Germinal center (tissue), 1 donor: ENCODE measurements at places on chromosomes 2 and 18.

- DNase-seq: no peak
Measured at GRCh38 chr2:105598829-105599698, 145.6 kb upstream of the NCK2 start.

- DNase-seq: no peak
Measured at GRCh38 chr2:91477731-91478672, 2786.5 kb downstream of the RPIA start.

DNA sequence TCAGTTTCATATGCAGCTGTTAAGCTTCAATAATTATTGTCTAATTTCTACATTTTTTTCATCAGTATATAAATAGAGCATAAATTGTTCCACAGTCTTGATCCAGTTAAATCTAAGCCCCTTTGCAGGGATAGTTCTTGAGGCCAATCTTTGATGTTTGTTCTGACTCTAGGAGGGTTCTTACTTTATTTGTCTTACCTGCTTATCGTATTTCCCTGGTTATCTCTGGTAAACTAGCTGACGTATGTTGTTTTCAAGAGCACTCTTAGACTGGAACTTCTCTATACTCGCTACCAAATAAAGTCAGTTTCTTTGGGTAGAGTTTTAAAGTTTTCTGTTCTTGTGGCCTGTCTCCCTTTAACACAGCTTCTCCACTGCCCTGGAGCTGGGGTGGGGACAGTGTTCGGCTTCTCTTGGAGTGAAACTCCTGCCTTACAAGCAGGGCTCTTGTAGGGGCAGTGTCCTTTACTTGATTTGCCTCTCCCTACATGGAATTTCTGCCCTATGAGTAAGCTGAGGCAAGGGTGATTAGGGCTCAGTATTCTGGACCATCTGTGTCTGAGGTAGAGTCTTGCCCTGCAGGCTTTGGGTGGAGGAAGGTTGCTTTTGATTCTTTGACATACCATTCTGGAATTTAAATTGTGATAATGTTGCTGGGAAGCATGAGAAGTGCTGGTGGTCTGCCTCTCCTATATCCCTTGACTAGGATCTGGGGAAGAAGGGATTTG lies 90.3 kb downstream of the PTPN4 start:
- no peak for DNase-seq

- DNase-seq: no peak
Measured at GRCh38 chr2:72843301-72843700, 17.5 kb upstream of the EXOC6B start.

- no peak for DNase-seq
Measured at GRCh38 chr18:48646976-48647375, 108.1 kb downstream of the CTIF start.

- DNase-seq: no peak
Measured at GRCh38 chr2:127694986-127695385, 6.3 kb upstream of the SFT2D3 start.

DNA sequence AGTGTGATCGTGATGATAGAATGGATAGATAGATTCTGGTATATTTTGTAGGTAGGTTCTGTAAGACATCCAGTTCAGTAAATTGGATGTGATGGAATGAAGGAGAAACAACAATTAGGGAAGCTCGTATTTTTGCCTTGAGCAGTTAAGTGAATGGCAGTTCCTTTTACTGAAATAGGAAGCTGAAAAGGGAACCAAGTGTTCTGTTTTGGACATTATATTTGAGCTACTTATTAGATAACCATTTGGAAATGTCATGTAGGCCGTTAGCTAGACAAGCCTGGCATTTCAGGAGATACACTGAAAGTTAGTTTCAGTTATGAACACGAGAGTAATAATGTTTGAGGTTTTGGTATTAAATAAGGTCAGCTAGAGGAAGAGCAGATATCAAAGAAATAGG lies 41.5 kb downstream of the MARCHF7 start:
- DNase-seq: no peak

GRCh38 chr2:25473758-25474340 lies 132.1 kb upstream of the DNMT3A start:
- DNase-seq: no peak

GRCh38 chr2:163373496-163373895 lies 362.3 kb downstream of the FIGN start:
- no peak for DNase-seq

GRCh38 chr2:51297488-51297887 lies 265.6 kb upstream of the NRXN1 start:
- no peak for DNase-seq

- no peak for DNase-seq
Measured at GRCh38 chr18:23943903-23944624, 70.5 kb upstream of the TTC39C start.

GRCh38 chr2:95272299-95272751 lies 1.9 kb upstream of the PROM2 start:
- no peak for DNase-seq

DNA sequence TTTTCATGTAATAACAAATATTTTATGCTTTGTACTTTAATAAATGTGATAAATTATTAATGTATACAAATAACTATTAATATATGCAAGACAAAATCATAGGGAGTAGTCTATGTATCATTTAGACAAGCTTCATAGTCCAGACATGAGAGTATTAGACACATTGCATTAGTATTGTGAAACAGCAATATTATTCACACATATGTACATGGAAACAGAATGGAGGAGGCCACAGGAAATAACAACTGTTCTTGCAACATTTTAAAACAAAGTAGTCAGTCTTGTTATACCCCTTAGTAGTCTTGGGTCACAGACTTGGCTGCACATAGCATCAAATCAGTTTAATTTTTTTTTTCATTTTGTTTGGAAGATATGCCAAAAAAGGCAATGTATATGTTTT lies 15.8 kb downstream of the DSC1 start:
- no peak for DNase-seq

GRCh38 chr2:149061133-149061745 lies 22.7 kb downstream of the LYPD6B start:
- DNase-seq: no peak

DNA sequence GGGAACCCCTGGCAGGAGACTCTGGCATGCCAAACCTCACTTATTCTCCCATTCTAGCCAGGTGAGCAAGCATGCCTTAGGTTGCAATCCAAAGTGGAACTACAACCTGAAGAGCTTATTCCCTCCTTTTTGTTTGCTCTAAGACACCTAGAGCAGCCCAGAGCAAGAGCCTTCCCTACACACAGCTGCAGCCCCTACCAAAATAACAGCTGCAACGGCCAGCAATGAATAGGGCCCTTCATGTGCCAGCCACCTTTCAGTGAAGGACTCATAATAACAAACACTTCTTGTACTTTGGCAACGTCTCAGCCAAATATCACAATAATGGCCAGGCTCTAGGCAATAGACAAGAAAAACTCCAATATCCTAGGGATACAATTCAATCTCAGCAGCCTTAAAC lies 178.7 kb downstream of the ALK start:
- no peak for DNase-seq

GRCh38 chr2:33204945-33205344 lies 258.2 kb downstream of the LTBP1 start:
- no peak for DNase-seq

GRCh38 chr2:191746346-191747169 lies 68.6 kb downstream of the NABP1 start:
- no peak for DNase-seq

GRCh38 chr2:236946871-236947270 lies 138.8 kb upstream of the COPS8 start:
- DNase-seq: no peak

- no peak for DNase-seq
Measured at GRCh38 chr2:18971628-18972027, 382.3 kb upstream of the NT5C1B start.

DNA sequence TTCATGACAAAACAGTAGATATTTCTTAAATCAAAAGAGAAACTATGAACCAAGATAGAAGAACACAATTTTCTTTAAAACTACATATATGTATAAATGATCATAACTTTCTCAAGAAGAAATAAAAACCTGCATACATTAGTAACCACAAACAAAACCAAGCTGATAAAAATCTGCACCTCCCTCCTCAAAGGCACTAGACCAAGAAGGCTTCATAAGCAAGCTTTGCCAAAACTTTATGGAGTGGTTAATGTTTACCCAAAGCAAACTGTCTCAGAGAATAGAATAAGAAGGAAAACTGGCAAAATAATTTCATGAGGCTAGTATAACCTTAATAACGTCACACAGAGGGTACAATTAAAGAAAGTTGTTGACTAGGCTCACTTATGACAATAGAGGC lies 138.3 kb downstream of the ZBTB7C start:
- no peak for DNase-seq

DNA sequence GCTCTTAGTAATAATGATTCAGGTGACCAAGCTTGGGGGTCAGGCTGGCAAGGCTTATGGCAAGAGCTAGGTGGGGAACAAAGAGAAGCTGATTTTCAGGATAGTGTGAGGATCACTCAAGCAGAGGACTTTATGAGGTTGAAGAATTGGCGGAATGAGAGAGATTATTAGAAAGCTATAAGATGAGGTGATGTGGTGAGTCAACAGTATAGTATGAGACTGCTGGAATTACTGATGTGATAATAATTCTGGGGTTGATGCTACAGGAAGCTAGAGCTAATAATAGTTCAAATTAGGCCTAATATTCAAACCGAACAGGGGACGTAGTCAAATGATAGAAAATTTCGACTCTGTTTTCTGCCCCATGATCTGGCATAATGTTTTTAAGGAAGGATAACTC lies 2115.3 kb upstream of the PIK3C3 start:
- no peak for DNase-seq

- DNase-seq: no peak
Measured at GRCh38 chr2:178059111-178059510, 13.5 kb downstream of the PDE11A start.

- no peak for DNase-seq
Measured at GRCh38 chr18:6731222-6731596, 1.7 kb downstream of the ARHGAP28 start.

DNA sequence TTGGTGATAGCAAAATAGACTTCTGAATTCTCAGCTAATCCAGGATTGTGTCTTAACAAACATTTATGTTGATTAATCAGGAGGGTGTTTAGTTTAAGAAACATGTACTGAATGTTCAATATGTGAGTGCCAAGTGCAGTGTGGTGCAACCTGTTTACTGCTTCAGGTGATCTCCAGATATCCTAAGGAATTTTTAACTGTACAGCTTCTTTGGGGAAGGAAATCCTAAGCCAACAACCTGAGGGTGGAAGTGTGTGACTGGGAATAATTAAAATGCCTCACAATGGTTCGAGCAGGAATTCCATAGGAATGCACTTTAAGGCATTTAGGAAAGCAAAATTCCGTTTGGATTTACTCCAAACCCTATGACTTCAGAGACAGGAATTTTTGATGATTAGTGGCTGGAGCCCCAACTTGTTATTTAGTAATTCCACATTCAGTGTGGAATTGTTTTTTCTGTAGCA lies 16.4 kb downstream of the CRIM1 start:
- DNase-seq: no peak

DNA sequence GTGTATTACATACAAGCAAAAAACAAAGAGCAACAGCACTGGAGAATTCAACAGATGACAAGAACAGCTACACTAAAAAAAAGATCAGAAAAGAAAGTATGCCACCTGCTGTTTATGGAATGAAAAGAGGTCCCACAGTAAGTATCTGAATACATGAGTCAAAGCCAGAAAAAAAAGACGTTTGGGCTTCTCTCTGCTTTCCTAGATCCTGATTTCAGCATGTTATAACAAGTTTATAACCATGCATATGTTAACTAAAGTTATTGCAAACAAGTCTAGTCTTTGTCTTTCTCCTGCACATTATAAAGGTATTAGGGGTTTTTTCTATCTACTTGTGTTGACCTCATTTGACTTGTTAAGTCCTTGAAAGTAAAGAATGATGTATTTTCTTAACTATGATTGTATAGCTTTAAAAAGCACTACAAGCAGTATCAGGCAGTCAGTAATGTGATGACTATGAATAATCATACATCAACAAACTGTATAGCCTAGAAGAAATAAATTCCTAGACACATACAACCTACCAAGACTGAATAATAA lies 108.5 kb upstream of the COL5A2 start:
- no peak for DNase-seq

DNA sequence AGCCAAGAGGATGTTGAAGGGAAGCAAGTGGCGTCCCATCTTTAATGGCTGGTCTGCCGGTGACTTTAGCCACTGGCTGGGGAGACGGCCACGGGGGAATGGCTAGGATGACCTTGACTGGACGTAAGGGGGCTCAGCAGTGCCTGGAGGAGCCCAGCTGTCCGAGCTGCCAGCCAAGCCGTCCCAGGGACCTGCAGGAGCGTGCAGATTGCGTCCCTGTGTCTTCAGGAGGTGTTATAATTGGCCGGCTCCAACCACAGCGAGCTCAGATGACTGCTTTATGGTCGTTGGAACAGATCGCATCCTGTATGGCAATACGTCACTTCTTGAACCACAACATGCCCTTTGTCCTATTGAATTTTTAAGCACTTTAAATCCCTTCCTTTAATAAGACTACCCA lies 204.6 kb downstream of the EIPR1 start:
- no peak for DNase-seq

DNA sequence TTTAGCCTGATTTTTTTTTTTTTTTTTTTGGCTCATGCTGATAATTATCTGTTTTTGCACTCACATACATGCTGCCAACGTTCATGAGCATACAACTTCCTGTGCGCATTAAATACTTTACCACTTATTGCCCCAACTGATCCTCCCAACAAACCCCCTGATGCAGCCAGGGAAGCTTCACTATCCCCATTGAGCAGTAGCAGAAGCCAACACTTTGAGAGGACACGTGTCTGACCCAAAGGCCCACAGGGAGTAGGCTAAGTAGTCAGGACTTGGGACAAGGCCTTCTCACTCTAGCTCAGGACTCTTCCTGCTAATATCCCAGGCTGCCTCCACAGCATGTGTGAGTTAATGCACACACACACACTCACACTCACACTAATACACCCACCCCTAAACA lies 36.2 kb upstream of the MAT2A start:
- no peak for DNase-seq

DNA sequence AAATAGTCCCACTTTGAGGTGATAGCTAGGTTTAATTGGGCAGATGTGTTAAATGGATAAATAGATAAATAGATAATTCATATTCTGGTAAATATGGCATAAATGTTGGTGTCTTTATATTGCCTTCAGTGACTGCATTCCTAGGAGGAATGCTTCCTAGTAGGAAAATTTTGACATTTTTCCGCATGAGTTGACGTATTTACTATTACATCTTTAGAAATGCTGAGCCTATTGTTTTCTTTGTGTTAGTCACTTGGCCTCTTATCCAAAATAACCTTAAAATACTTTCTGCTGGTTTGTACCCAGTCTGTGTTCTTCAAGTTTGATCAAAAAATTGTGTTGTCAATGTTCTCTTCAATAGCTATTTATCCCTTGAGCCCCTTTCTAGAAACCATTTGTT lies 495.6 kb upstream of the ZEB2 start:
- no peak for DNase-seq

DNA sequence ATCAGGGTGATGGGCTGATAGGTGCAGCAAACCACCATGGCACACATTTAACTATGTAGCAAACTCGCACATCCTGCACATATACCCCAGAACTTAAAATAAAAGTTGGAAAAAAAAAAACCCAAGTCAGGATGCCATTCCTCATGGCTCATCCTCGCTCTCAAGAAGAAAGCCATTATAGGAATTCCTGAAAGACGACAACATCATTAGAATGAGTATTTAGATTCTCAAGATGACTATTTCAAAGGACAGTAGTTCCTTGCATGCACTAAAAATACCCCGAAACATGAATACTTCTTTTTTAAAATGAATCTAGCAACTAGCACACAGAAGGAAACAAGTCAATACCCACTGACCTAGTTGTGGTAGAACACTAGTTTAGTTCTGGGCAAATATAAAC lies 285.8 kb upstream of the REV1 start:
- DNase-seq: no peak
